NCI-H1092 (cell line): ENCODE measurements at places on chromosomes 12 and 14.
A peak's percentile ranks its signal among the peaks of the same experiment; 100 is the strongest.

DNA sequence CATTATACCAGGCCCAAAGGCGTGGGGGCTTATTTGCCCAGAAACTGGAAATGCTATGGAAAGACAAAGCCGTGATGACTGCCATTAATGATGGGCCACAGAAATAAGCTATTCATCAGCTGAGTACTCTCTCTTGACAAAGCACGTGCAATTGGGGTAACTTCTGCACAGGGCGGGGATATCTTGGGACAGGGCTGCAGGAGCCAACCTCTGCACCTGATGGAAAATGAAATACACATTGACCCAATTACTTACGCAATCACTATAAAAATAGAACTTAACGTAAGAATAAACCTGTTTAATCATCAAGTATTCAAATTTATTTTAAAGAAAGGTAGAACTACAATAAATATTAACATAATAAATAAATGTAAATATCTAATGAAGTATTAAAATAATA, 180.1 kb upstream of the NTF3 start:
- DNase-seq: no peak

GRCh38 chr12:75977952-75978671, 53.5 kb downstream of the PHLDA1 start:
- DNase-seq: no peak

- no peak for DNase-seq
These were observed 16.8 kb downstream of the MSI1 start for GRCh38 chr12:120352117-120352516.

DNA sequence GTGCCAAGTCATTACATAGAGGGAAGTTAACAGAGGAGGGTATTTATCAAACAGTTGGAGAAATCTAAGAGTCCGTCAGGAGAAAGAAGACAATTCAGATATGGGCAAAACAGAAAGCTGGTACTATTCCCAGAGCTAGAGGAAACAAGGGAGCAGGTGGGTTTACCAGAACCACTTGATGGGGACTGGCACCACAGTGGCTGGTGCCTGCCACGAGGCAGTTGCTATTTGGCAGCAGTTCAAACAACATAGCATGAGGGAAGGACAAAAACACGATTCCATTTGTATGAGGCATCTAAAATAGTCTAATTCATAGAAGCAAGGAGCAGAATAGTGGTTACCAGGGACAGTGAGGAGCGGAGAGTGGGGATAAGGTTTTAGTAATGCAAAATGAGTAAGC, 24.6 kb upstream of the KLRD1 start:
- DNase-seq: peak; percentile 78

- no peak for DNase-seq
These were observed 16.9 kb upstream of the GSG1 start for GRCh38 chr12:13120413-13120812.

DNA sequence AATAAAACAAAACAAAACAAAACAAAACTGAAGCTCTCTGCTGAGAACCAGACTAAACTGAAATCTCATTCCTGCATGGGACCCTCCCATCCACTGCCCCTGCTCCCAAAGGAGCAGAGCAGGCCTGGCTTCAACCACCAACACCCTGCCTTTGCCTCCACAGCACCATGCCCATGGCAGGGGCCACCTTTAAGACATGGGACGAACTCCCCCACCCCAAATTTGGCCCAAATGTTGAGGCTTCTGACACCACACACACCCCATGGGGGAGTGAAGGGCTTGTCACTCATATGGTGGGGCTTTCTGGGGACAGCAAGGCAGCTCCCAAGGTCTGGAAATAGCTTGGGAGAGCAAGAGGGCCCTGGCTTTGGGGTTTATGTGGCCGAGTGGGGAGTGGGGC, 177.2 kb downstream of the KIF26A start:
- no peak for DNase-seq
